Tibial nerve (tissue), 4 donors: ENCODE measurements at places on chromosomes 5 and 9.

DNA sequence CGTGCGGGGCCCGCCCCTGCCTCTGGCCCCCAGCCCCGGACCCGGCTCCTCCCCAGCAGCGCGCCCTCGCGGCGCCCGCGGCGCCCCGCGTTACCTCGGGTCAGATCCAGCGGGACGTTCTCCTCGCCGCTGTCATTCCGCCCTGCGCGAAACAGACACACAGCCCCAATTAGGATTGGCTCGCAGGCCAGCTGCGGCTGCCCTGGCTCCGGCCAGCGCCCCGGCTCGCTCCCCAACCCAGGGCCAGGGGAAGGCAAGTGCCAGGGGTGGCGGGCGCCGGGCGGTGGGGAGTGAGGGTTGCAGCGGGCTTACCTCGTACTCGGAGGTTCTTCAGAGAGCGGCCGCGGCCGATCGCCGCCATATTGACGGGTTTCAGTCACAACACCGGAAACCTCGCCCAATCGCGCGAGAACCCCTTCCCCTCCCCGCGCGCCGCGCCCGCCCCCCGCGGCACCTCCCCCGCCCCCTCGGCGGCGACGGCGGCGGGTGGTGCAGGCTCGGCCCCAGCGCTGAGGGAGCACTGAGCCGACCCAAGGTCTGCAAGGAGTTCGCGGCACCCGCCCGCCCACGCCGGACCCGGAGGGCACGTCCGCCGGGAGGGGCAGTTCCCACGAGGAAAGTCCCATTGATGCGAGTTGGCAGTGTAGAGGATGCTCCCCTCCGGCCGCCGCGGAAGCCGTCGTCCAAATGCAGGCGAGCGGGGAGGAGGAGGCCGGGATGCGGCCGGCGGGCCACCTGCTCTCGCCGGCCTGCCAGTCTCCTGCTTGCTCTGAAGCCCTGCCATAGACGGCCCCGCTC is at the start of gene RICTOR:
Gene RICTOR (minus strand): TSS at position 383 of the 798 bp plus-strand sequence. CDS start 22 bp downstream, at position 361.
- DNase-seq = peak; percentile 84

DNA sequence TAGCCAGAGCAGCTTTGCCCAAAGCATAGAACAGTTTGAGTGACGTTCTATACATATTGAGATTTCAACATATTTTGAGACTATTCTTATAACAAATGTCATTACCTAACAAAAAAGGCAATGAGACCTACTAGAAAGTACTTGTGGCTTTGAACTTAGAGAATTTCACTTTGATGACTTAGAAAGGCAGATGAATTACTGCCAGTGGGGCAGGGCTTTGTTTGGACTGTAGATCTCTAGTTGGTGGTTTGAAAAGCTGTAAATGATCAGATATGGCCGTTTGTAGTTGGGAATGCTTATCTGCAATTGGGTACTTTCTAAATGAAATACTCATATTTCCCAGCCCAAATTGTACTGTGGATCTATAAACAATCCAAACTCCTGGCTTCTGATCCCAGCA is 28.1 kb downstream of the SOX30 start:
- DNase-seq = no peak

GRCh38 chr9:133602277-133602676 is 6.9 kb downstream of the FAM163B start:
- DNase-seq = no peak

DNA sequence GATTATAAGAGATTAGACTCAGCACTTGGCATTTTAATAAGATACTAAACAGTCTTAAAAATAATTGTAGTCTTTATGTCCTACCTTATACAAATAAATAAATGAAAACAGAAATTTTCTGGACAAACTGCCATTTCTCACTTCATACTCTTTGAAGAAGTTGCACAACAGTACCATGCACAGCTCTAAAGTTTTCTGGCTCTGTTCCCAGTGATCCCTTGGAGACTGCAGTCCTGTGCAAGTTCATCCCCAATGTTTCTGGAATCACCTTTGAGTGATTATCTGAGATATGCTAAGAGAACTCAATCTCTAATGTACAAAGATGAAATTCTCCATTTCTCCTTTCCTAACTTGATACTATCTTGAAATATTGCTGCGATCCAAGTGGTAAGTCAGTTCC is 330.4 kb upstream of the EDIL3 start:
- DNase-seq = no peak

- no peak for DNase-seq
Measured at GRCh38 chr9:109859447-109859846, 79.4 kb downstream of the PALM2AKAP2 start.
